Fibroblast of lung (primary cell): ENCODE measurements at places on chromosomes 4 and X. TPM values are rescaled to one million over a fixed set of nuclear protein-coding genes. Genes with fewer than 3 reads are reported as not detected.

GRCh38 chr4:19473569-19473968 lies 778.1 kb upstream of the SLIT2 start:
- peak; percentile 13 for DNase-seq

DNA sequence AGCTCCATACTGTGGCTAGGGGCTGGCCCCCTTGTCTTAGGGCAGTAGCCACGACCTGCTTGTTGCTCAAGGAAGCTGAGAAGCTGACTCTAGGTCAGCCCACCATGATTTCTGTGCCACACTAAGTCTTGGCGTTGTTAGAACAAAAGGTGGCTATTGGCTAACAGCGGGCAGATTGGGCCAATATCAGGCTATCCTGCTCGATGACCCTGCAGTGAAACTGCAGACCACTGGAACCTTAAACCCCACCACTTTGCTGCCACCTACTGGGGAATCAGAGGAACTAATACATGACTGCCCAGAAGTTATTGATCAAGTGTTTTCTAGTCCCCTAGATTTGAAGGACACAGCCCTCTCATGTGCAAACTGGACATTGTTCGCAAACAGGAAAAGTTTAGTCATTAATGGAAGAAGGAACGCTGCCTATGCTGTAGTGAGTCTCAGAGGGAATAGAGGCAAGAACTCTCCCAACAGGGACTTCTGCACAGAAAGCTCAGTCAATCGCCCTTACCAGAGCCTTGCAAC lies 17.0 kb upstream of the PAPSS1 start:
- peak; percentile 60 for DNase-seq

USP46 gene
- total RNA-seq: 12.6 and 14.4 TPM in 2 replicates

IGFBP7 gene
- total RNA-seq: 54.8 and 108 TPM in 2 replicates

PRRG1 gene
- total RNA-seq: 6.2 and 10.2 TPM in 2 replicates
